ENCODE measurements at places on chromosomes 3 and 15.

DNA sequence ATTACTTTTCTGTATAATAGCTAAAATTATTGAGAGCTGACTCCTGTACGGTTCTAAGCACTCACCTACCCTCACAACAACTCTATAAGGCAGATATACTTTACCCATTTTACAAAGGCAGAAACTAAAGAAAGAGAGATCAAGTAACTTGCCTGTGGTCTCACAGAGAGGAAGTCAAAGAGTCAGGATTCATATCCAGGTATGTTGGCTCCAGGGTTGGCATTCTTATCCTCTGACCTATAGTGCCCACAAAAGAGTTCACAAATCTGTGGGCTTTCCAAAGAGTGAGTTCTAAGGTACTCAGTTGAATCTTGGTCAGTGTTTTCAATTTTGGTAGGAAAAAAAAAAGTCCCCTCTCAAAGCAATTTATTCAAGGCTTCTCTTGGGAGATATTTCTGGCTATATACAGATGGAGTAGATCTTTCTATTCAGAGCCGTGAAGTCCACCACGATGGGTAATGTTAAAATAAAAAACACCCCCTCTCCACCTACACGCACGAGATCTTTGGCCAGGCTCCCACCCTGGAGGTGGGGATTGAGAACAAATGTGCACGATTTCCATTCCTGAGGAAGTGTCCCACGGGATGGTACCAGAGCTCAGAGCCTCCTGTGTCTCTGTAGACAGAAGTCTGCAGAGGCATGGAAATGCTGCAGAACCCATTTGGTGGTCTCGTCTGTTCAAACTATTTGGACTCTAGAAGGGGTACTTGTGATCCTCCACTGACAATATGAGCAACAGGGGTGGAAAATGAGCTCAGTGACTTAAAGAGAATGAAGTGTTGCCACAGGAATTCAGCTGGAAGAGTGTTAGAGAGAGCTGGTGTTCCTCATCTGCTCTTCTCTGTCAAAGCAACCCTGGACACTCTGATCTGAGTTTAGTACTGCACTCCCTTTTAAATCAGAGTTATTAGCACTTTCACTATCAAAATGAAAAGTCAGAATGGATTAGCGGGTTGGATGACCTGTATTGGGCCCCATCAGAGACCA is 212.1 kb upstream of the EIF1B start:
- DNase-seq: no peak

DNA sequence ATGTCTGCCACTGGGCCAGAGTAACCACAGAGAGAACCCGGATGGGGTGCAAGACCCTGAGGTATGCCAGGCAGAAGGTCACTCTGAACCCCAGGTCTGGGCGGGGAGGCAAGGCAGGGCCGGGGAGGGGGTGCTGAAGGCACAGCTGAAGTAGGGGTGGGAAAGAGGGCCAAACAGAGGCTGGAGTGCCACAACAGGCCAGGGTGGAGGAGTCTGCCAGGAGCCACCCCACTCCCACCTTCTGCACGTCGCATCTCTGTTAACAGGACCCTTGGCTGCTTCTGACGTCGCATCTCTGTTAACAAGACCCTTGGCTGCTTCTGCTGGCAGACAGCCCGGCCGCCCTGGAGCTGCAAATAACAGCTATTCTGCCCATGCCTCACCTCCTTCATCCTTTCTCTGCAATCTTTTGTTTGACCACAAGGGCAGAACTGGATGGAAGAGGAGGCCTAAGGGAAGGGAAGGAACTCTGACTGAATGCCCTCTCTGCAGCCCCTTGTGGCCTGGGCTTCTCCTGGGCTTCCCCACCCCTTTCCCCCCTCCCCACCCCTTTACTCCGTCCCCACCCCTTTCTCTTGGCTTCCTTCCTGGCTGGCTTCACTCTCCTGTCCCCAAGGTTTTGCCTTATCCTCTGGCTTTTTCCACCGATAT is 20.6 kb upstream of the FBLN2 start:
- DNase-seq: no peak

DNA sequence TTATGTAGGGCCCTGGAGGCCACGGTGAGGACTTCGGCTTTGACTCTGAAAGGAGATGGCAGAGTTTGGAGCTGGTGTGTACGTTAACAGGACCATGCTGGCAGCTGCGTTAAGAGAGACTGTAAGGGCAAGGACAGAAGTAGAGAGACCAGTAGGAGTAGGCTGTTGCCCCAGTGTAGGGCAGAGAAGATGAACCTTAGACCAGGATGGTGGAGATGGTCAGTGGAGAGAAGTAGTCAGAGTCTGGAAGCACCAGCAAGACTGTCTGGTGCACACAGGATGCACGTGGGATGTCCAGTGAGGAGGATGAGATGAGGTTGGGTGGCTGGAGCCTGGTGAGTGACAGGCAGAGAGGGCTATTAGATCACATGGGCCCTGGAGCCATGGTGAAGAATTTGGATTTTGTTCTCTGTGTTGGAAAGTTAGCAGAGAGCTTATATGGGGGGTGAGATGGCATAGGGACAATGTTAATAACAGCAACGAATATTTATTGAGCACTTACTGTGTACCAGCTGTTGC is 150.1 kb downstream of the IGF1R start:
- no peak for DNase-seq

- no peak for DNase-seq
These were observed 332.4 kb downstream of the GRM7 start for GRCh38 chr3:7193269-7193668.

GRCh38 chr3:52218937-52219650 is 6.4 kb downstream of the TLR9 start:
- no peak for DNase-seq

DNA sequence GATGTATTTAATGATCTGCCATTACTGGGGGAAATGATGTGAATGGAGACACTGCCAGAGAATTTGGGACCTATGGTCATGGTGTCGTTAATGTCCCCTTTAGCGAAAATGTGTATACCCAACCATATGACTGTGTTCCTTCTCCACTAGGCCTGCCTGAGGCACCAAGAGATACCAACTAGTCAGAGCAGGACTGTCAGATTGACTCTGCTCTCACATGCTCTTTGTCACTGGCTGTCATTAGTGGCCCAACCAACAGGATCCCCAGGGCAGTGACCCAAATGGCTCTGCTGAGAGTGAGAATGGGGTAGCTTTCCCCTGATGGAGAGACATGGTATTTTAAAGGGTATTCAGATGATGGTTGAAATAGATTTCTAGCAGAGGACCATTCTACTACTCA is 2.8 kb downstream of the TAGLN3 start:
- no peak for DNase-seq

- DNase-seq: peak; percentile 14
These were observed 372.5 kb downstream of the NLGN1 start for GRCh38 chr3:173770011-173770410.

DNA sequence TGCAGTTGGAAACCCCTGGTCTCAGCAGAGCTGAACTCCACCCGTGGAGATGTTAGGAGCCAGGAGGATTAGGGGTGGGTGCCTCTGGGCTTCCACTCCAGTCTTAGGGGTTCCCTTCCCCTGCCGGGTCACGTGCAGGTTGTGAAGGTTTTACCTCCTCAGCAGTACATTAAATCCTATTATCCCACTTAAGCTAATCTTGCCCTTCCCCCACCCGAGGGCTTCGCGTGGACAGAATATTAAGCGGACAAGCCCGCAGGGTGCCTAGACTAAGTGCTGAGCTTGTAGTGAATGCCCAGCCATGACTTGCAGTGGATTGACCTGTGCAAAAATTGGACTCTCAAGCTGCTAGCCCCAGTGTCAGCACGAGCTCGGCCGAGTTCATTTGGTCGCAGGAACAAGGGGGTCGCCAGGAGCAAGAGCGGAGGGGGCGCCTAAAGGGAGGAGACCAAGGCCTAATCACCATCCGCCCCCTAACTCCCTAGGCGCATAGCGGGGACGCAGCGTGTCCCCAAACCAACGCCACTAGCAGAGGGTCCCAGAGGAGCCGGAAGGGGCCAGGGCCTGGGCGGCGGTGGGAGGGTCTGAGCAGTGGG is 498 bp upstream of the SEMA4B start:
- no peak for DNase-seq

- no peak for DNase-seq
These were observed 233.5 kb upstream of the DCBLD2 start for GRCh38 chr3:99134986-99135385.

GRCh38 chr3:23685541-23686258 is 120.1 kb upstream of the UBE2E1 start:
- peak; percentile 98 for DNase-seq

GRCh38 chr3:141246958-141247301 is 15.3 kb downstream of the PXYLP1 start:
- no peak for DNase-seq

DNA sequence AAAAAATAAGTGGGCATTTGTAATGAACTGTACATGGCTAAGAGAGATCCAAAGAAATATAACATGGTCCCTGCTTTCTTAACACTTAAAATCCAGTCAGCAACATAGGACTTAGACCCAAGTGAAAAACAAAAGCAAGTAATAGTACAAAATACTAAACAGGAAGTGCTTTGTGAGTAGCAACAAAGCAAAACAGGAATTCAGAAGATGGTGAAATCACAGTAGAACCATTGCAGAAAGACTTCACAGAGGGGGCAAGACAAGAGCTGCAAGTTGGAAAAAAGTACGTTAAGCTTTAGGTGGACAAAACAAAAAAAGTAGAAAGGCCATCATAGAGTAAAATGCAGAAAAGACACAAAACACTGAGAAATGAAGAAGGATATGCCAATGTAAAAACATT is 116.0 kb downstream of the TBC1D5 start:
- DNase-seq: no peak

DNA sequence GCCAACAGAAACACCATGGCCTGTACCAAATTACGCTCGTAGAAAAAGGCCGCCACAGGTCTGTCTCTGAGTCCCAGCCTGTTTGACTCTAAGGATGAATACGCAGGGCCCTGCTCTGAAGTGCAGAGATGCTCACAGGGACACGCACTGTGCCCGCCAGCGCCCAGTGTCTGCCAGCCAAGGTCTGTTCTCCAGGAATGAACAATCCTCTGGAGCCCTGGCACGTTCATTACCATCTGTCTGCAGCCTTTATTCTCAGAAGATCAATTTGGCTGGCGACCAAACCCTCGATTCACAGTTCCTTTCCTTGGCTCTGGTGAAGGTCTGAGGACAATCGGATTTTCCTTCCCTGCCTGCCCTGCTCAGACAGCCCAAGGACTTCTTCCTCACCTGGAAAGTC is 66.3 kb downstream of the NIPA2 start:
- DNase-seq: no peak

DNA sequence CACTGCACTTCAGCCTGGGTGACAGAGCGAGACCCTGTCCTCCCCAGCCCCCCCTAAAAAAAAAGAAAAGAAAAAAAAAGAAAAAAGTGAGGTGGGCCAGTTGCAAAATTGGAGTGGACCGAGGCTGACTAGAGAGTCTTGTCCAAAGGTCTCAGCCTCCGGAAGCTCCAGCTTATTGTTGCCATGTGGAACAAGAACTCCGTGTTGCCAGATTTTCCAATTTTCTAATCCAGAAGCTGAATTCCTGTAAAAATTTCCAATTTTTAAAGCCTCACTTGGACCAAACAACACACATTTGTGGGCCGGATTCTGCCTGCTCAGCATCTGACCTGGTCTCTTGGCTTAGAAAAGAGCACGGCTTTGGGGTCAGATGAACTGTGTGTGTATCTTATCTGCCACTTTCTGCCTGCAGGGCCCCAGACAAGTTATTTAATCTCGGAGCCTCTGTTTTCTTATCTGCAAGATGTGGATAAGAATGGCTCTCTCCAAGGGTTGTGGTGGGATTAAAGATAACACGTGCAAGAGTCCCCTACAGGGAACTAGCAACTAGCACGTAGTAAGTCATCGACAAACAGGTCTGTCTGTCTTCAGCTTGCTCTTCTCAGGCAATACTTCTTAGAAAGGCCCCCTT is 73.7 kb upstream of the TLE3 start:
- no peak for DNase-seq

DNA sequence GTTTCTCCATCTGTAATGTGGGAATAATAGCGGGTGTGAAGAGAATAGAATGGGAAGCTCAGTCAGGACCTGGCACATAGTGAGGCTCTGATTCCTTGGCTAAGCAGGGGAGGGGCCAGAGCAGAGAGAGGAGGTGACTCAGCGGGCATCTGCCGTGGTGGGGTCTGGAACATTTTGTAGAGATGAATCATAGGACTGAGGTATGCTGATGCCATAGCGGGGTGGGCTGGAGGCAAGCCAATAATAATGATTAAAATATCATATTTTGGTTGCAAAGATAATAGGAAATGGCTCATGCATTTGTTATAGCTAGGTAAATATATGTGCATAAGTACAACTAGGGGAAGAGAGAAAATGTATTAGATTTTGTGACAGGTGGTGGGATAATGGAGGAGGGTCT is 11.2 kb downstream of the TGM4 start:
- DNase-seq: peak; percentile 60

DNA sequence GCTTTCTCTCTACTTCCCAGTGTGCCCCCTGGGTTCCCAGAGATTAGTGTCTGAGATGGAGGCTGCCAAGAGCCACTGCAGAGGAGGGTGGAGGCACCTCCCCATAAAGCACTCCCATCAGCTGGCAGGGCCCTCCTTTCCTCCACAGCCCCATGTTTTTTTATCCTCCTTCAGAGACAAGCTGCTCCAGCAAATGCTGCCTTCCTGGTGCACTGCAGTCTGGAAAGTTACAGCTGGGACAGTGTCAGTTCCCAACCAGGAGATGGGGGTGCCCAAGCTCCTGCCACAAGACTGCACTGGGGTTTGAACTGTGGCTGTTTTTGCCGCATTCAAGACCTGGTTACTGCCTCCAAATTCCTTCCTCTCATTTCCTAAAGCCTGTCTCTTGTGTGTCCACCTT is 206.1 kb downstream of the CADPS start:
- DNase-seq: no peak

DNA sequence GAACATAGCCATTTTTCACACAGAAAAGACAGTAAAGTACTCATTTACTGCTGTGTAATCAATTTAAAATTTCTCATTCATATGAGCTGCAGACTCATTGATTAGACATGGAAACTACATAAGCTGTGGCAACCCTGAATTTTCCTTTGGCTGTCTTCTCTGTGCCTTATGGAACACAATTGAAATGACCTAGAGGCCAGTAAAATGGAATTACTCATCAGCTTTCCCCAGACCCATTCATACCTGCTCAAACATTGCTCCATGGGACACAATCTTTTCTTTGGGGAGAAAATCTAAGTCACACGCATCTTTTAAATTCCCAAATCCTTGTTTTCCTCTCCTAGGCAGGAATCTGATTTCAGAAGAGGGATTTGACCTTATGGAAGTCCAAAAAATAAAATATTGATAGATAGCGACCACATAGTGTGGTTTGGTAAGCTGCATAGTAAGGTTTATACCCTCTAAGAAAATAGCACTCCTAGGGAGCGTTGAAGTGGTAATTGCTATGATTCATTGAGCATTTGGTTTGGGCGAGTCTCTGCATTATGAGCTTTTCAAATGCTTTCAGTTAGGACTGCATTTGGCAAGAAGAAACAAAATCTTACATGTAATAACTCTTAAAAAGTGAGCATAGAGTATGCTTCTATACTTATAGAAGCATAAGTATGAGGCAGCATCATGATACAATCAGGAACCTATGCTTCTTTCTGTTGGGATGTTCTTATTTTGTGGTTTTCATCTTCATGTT is 243.4 kb upstream of the GADL1 start:
- no peak for DNase-seq

- no peak for DNase-seq
These were observed 15.5 kb downstream of the DZIP3 start for GRCh38 chr3:108605028-108605427.

- no peak for DNase-seq
These were observed 623.5 kb upstream of the TBL1XR1 start for GRCh38 chr3:177820683-177821316.

- DNase-seq: no peak
These were observed 98.9 kb downstream of the DNAJB8 start for GRCh38 chr3:128367761-128368160.
